Hepatic stellate cell (primary cell): ENCODE measurements at places on chromosomes 7 and 10.

DNA sequence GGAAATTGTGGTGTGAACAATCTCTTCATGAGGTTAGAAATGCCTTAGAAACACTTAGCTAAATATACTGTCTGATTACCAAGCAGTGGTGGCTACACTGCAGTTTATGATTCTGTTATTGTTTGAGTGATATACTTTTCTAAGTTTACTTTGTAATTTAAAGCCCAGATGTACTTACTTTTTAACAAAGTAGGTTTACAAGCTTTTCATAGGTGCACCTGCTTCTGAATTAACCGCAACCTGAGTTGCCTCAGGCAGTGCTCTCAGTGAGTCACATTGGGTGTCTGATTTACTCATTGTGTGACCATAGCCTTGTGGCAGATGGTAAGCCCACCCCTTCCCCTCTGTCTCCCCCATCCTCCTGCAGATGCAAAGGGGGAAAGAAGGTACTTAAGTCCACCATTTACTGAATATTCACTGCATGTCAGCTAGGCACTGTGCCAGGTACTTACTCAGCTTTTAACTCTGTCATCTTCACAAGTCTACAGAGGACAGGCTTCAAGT lies 9.0 kb downstream of the MTURN start:
- DNase-seq: no peak

GRCh38 chr10:122210481-122211265 lies 60.4 kb upstream of the BTBD16 start:
- DNase-seq: no peak

- no peak for DNase-seq
These were observed 250.4 kb downstream of the ELMO1 start for GRCh38 chr7:37198041-37198905.

DNA sequence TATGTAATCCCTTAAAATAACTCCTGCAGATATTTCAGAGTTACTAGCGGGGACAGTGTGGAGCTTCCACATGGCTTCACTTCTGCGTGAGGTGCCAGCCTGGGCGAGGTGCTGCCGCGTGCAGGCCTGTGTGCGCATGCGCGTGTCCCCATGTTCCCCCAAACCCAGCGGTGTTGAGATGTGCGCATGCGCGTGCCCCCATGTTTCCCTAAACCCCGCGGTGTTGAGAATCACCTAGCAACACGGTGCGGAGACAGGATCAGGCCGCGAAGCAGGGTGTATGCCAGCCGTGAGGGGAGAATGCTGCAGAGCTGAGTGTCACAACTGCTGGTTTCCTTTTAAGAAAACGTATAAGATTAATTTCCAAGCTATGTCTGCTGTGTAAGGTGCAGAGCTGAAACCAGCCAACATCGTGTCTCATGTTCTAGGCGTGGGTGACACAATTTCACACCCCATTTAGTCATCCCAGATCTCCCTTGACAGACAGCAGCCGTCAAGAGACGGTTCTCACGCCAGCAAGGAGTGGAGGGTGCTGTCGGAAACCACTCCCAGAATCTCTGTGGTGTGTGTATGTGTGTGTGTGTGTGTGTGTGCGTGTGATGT lies 71.9 kb upstream of the ADARB2 start:
- no peak for DNase-seq

DNA sequence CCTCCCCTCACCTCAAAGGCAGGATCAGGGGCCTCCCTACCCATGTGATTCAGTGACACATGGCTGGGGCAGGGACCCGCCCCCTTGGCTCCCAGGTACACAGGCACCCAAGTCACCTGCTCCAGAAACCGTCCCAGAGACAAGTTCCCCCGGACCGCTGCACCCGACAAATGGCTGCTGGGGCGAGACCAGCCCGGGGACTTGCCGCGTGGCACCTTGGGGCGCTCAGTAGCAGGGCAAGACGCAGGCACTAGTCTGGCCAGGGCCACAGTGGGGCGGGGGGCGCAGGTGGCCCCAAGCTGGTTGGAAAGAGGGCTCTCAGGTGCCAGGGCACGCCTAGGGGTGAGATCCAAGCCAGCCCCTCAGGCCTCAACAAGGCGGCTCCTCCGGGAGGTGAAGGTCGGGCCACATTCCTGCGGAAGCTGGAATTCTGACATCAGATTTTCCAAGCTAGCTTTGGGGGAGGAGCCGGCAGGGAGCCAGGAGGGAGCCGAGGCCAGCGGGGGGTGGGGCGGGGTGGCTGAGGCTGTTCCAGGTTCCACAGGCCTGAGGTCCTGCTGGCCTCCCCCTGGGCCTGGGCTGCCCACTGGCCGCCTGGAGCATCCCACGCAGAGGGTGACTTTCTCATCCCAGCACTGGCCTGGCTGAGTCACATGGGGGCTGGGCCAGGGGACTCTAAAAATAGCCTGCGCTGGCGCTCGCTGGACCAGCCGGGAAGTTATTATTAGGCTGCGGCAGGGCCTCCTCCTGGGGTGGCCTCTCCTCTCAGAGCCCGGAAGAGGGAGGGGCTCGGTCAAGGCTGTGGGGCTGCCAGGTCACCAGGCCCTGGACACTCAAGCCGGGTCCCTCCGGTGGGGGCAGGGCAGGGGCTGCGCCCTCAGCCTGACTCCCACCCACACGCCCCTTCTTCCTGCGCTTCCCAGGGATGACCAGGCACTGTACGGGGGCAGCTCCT lies 20.5 kb upstream of the INPP5A start:
- peak; percentile 100 for DNase-seq

DNA sequence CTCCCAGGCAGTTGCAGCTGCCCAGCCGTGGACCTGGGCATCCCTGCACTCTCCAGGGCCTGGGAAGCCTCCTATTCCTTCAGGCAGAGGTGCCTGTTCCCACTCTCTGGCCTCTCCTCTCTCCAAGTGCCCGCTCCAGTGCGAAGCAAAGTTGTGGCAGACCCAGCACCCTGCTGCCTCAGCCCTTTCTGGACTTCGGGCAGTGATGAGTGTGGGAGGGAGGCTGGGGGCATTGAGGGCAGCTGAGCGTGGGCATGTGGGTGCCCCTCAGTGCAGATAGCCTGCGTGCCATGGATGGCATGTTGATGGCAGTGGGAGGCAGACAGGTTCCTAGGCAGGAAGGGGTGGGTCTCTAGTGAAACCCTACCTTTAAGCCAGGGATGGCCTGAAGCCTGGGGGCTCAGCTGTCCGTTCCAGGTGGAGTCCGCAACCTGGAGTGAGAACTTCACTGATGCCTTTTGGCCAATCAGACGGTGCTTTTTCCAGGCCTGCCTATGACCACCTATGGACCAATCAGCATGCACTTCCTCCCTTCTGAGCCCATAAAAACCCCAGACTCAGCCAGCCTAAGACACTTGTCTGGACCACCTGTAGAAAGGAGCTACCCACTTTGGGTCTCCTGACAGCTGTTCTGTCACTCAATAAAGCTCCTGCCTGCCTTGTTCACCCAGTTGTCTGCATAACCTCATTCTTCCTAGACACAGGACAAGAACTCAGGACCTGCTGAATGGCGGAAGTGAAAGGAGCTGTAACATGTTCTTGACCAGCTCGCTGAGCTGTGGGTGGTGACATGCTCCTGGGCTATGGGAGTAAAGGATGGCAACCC lies 26.1 kb downstream of the SVIL start:
- no peak for DNase-seq

- peak; percentile 30 for DNase-seq
These were observed 1.1 kb downstream of the DENND11 start for GRCh38 chr7:141700848-141701371.

GRCh38 chr10:110668443-110668842 lies 24.3 kb downstream of the RBM20 start:
- DNase-seq: no peak

DNA sequence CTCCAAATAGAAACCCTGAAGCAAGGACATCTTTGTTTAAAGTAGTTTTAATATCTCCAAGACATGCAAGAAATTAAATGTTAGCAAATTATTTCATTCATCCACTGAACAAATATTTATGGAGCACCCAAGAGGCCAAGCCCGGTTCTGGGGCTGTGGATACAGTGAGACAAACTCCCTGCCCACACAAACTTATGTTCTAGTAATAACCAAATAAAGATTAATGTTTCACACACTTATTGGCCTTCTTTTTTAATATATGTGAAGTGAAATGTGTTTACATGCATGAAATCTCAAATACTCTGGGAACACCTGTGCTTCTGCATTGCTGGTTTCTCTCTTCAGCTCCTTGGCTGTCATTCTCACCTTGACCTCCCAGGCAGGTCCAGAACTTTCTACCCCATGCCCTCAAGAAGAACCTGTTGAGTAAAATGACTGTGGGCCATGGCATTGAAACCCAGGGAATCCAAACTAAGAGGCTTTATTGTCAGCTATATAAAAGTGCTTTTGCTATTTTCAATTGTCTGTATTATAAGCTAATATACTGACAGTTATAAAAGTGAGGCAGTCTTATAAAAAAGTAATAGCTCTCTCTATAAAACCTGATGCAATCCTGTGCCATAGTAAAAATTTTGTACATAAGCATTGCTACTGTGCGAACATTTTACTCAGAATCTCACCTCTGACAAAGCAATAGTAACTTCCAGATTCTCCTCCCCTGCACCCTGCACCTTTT lies 43.7 kb downstream of the SVIL start:
- DNase-seq: no peak

GRCh38 chr10:92702301-92702916 lies 12.7 kb downstream of the HHEX start:
- no peak for DNase-seq

GRCh38 chr7:34191162-34191561 lies 285.8 kb downstream of the BMPER start:
- no peak for DNase-seq

DNA sequence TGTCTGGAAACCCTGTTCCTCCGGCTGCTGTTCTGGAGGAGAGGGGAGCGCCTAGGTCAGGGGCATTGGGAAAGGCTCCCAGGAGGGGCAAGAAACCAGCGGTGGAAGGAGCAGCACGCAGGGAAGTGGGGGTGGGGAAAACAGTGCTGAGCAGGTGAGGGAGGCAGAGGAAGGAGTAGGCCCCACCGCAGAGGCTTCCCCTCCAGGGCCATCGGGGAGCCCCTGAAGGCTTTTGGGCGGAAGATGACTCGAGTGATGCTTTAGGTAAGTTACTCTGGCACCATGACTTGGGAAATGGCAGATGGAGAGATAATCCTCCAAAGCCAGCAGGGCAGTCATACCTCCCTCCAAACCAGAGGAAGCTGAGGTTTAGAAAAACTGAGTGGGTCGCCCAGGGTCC lies 106.5 kb upstream of the ANLN start:
- DNase-seq: no peak

DNA sequence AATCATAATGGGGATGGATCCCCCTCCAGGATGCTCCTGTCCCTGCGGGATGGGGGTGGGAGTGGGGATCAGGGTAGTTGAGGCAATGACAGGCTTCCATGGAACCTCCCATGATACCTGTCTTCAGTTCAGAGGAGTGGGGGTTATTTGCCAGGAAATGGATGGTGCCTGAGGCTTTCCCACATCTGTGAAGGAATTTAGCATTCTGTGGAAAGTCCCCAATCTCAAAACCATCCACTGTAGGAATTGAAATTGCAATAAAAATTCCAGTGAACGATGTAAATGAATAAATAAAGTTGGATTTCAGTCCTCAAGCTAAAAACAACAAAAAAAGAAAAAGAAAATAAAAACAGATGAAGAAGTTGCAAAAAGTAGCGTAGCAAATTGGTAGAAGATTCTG lies 81.9 kb downstream of the CHRM2 start:
- no peak for DNase-seq

DNA sequence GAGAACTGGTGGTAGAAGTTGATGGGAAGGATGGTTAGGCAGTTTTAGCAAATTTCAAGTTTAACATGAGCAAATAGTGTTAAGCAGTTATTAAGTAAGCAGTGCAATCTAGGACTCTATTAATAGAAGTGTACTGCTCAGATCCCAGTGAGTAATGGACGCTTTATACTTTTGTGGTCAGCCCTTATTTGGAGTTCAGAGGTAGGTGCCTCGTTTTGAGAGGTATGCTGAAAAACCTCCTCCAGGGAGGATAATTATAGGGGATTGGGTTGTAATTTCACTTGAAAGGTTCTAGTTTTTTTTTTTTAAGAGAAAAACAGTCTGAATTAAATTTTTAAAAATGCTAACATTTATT lies 33.5 kb upstream of the CCDC7 start:
- no peak for DNase-seq

DNA sequence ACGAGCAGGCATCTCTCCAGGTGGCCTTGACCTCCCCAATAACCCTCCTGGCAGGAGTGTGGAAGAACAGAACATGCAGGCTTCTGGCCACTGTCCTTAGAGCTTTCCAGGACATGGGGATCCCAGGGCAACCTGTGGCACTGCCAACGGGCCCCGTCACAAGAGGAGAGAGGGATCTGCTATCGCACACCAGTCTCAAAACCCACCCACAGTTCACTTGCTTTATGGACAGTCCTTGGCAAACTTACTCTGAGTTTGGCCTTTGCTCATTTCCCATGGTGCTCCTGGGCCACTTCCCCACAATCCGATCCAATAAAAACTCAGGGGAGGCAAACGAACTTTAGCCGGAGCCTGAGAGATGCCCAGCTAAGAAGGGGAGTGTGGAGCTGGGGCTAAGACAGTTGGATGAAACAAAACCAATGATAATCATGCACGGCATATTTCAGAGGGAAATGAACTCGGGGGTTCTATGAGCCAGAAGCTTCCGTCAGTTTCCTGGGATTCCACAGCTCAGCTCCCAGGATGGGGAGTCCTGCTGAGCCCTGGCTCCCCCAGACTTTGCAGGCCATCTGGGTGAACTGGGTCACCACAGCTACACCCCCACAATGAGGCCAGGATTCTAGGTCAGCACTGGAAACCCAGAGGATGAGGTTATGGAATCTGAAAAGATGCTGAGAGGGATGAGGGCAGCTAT lies 158.4 kb downstream of the NEURL1 start:
- DNase-seq: no peak

- no peak for DNase-seq
These were observed 2.6 kb downstream of the PRPF18 start for GRCh38 chr10:13589316-13589715.

DNA sequence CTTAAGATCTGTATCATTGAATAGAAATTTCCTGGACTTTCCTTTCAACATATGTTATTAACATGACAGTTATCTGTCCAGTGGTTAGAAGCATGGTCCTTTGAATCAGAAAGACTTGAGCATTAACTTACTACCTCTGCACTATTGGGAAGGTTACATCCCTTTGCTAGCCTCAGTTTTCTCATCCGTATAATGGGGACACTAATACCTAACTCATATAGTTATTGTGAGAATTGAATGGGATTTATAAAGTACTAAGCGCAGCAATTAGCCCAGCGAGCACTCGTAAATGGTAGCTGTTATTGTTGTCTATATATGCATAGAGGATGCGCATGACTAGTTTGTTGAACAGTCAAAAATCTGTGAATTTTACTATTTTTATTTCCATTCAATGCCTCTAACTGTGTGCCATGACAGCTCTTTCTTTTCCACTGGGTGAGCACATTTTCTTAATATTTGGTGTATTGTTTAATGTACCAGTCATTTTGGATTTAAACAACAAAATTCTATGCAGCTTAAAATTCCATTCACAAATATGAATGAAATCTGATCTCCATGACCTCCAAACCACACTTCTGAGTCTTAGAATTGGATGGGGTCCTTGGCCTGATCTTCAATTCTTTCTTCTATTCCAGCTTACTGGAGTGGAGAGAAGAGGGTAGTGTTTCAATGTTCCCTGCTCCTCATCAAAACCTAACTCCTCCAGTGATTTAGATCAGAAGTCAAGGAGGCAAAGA lies 65.0 kb downstream of the CACNB2 start:
- no peak for DNase-seq

GRCh38 chr7:151808400-151809145 lies 68.3 kb downstream of the PRKAG2 start:
- no peak for DNase-seq
